ENCODE measurements at places on chromosomes 16 and 17.

GRCh38 chr16:85253084-85253941 is 141.0 kb upstream of the CIBAR2 start:
- DNase-seq: no peak

DNA sequence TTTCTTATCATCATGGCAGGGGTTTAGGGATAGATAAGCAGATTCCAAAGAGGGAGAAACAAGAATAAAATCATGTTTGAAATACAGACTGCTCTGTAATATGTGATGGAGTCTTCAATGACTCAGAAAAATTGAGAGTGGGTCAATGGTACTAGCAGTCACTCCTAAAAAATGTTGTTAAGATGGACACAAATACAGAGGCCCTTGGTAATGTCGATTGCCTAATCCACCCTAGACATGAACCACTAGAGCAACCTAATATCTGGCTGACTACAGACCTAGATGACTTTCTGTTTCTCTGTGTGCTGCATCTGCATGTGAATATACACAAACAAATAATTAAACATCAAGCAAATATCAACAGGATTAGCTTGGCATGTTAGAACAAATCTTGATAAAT is 135.8 kb downstream of the CDH8 start:
- no peak for DNase-seq

- no peak for DNase-seq
These were observed 7.9 kb upstream of the SLC39A11 start for GRCh38 chr17:73100363-73100762.

GRCh38 chr17:49029801-49030200 is 32.6 kb downstream of the IGF2BP1 start:
- no peak for DNase-seq

DNA sequence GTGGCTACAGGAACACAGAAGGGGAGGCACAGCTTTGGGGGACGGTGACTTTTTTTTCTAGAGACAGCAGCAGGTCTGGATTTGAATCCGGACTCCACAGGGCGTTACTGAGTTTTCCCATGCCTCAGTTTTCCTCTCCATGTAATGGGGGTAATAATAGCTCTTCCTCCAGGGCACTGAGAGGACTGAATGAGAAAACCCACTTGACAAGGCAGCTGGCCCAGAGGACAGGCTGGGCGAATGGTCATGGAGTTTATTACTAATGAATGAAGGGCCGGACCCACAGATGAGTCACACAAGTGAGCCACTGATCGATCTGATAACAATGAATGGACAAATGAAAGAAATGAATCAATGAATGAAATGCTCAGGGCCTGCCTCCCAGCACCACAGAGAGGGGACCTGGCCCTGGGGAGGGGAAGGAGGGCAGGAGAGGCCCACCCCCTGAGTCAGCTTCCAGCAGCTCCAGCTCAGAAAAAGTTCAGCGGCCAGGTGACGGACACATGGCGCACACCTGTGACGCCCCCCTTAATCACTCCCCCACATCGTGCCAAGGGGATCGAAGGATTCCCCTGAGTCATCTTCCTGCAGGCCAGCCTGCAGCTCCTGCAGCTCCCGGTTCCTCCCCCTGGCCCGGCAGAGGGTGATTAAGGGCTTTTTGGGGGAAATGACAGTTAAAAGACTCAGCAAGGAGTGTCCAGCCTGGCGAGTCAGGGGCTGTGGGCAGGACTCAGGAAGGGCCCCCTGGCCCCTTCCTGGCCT is 54.3 kb downstream of the SOCS1 start:
- DNase-seq: no peak

- no peak for DNase-seq
These were observed 70.8 kb downstream of the ZFHX3 start for GRCh38 chr16:72977127-72977526.

DNA sequence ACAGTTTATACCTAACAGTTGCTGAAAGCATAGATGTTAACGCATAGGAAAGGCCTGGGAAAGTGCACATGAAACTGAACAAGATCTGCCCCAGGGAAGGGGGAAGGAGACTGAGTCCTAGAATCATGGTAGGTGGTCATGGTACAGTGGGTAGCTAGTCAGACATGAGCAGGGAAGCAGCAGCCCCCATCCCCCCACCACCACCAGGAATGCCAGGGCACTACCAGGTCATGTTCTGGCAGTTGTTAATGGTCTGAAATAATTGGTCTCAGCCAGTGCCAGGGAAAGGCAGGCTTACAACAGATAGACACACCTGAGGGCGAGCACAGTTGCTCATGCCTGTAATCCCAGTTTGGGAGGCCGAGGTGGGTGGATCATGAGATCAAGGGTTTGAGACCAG is 185.2 kb downstream of the CPPED1 start:
- DNase-seq: no peak

DNA sequence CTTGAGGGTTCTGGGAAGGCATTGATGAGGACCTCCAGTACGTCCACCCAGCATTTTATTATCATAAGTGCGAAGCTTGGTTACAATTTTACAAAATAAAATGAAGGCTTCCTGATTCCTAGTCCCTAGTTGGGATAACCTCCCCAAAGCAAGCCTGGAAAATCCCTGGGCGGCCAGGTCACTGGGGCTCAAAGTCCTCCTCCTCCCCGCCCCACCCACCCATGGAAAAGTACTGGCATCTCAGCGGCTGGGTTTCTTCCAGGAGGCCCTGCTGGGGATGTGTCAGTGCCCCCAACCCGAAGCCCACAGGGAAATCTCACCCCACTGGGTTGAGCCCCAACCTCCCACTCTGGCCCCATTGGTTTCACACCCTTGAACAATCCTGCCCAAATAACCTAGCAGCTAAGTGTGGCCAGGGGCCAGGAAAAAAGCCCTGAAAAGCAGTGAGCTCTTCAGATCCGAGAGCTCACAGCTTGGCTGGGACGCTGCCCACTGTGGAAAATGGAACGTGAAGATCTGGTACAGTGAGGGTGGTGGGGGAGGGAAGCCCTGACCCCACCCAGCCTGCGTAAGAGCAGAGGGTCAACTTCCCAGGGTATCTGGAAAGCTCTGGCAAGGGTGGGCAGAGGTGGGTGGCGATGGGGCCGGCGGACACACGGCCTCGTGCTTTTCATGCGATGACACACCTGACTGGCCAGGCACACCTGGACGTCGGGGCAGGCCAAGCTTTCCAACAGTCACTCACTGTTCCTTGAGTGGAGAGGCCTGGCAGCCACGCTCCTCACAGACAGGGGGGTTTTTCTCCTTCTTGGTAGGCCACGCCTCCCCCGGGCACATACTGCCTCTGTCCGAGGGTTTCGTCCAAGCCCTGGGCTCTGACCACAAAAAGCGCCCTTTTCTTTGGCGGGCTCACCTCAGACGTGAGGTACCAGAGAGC is 324.5 kb downstream of the SOX9 start:
- DNase-seq: no peak

DNA sequence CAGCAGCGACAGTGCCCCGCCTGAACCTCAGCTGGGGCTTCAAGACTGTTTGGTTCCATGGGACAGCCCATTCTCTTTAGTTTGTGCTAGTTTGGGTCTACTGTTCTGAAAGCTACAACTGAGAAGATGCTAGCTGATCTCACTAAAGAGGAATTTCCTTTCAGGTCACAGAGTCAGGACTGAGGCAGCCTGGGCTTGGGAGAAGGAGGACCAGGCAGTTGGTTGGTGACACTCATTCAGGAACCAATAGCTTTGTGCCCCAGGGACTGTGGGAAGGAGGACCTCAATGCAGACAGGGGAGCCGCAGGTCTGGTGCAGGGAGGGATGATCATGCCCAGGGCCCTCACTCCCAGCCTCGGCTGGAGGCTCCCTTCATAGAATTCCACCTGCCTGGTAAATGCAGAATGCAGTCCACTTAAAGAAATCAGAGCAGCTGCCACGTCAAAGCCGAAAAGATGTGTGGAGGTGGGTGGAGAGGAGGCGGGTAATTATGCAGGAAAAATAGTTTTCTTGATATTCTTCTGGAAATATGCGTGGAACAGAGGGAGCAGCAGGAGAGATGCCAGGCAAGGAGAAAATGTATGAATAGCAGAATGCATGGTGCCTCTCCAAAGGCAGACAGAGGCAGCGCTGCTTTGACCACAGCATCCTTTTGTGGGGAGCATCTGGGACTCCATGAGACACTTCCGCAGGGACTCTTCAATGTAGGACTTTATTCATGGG is 32.6 kb upstream of the ZFP90 start:
- DNase-seq: no peak

DNA sequence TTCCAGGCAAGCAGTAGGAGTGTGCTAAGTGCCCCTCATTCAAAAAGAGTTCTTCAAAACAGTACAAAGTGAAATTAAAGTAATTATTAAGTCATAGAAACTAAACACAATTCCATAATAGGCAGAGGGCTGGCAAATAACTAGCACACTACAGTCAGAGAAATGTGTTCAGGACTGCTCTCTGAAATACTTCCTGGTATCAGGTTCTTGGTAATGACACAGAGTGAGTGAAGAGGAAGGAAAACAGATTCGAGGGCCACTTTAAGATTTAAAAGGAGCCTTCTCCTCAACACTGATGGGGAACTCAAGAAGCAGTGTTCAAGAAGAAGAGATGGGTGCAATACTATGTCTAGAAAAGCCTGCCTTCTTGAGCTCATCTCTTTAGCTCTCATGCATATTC is 139.2 kb downstream of the TOX3 start:
- DNase-seq: no peak

DNA sequence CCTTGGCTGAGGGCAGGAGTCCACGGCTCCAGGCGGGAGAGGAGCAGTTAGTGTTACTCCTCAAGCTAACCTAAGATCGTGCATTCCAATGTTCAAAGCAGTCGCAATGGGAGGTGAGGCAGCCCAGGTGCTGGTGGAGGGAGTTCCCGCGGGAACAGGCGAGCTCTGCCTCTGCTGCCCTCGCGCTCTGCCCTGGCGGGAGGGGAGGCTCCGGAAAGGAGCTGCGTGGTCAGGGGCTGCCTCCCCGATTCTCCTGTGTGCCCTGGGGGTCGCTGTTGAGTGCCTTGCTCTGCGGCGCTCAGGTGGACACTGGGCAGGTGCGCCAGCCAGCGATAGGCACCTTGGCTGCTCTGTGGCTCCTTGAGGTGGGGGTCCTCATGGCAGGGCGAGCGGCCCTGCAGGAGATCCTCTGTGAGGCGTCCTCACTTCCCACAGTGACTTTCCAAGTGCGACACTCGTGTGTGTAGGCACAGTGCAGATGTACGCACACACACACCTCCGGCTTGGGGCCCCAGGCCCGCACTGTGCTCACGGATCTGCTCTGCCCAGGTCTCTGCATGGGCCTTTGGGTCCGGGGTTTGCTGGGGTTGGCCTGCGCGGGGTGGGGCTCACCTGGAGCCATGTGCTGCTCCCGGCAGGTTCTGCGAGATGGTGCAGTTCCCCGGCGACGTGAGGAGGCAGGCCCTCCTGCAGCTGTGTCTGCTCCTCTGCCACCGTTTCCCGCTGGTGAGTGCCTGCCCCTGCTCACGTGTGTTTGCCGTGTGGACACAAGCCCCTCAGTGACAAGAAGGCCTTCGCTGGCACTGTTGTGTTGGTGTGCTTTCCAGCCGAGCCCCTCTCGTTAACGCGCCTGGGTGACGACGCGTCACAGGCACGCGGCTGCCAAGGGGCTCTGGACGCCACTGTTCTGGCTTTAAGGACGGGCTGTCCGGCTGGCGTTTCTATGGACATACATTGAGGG is 97.9 kb upstream of the ZNF750 start:
- DNase-seq: no peak

- DNase-seq: no peak
These were observed 23.4 kb upstream of the MPRIP start for GRCh38 chr17:17018612-17019429.

DNA sequence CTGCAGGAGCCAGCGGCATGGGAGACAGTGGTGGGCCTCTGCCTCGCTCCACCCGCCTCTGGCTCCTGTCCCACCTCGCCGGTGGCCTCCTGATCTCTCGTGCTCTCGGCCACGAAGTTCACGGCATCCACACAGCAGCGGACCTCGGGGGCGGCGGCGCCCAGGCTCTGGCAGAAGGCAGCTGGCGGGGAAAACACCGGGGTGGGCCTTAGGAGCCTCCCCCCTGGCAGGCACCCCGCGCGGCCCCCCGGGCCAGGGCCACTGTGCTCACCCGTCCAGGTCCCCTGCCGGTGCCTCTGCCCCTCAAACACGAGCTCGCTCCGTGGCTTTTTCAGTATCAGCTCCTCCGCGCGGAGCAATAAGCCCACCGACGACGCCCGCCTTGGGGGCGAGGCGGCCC is 409 bp upstream of the C17orf107 start:
- no peak for DNase-seq

DNA sequence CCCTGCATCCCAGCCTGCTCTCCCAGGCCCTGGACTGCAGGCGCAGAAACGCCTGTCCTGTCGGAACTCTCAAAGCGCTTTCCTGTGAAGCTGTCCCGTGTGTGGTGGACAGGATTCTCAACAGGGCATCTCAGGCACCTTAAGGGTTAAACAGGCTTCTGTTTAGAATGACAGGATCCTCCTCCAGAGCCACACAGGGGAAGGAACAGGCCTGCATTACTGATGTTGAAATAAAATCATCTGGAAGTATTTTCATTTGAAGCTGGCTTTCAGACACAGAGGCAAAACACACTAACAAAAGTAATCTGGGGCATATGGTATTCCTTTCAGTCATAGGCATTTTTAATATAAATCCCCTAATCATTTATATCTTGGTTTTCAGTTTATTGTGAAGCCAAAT is 7.4 kb downstream of the HS3ST3A1 start:
- DNase-seq: no peak
